ENCODE measurements at places on chromosomes 2 and 18.

- DNase-seq = no peak
These were observed 264.5 kb downstream of the RND3 start for GRCh38 chr2:150222942-150223341.

- DNase-seq = no peak
These were observed 110.5 kb downstream of the DYSF start for GRCh38 chr2:71563872-71564271.

GRCh38 chr2:43486603-43487002, 109.2 kb downstream of the THADA start:
- DNase-seq = no peak

- DNase-seq = no peak
These were observed 199.7 kb downstream of the PIEZO2 start for GRCh38 chr18:10949655-10950054.

- DNase-seq = no peak
These were observed 40.6 kb upstream of the ANXA4 start for GRCh38 chr2:69701100-69701945.

- DNase-seq = no peak
These were observed 38.8 kb downstream of the LBH start for GRCh38 chr2:30270166-30270565.

DNA sequence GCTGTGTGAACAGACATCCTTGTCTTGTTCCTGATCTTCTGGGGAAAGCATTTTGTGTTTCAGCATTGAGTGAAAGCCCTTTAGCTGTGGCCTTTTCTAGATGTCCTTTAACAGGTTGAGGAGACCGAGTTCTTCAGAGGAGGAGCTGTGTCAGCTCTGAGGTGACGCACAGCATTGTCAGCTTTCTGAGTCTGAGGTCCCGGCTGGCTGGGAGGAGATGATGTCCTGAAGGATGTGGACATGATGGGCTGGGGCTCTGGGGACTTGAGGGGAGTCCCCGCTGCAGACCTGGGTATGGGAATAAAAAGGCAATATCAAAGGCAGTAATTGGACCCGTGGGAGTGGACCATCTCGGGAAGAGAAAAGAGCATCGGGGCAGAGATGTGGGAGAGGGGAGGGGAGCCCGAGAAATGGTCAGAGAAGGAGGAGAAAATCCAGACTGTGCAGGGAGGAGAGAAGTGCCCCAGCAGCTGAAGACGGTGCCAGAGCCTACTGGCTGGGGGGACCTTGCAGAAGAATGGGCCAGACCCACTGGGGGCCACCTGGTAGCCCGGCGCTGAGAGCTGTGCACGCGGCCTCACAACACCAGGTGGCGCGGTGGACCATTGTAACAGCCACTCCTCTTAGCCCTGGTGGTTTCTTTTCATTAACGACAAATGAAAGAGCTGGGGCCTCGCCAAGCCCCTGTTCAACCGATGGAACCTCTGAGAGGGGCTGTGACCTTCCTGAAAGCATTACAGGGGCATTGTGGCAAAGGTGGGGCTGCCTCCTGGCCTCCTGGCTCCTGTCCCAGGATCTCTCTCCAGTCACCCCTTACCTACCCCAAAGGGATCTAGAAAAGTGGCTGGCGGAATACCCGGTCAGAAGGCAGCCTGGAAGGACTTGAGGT, 61.6 kb downstream of the ST3GAL5 start:
- peak; percentile 60 for DNase-seq

GRCh38 chr2:38409156-38410102, 32.4 kb upstream of the ATL2 start:
- DNase-seq = no peak

DNA sequence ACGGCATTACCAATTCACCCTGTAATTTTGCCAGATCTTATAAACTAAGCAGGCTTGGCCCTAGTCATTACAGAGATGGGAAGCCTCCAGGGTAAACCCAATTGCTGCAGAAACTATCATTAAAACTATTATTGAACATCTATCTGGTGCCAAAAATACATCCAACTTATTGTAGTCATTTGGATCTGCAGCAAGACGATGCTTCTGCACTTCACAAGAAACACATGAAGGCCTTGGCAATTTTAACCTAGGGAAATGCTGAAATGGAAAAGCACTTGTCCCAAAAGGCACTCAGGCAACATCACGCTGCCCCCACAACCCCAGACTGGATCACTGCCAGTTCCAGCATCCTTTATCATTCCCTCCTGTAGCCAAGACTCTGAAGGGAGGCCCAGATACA, 85.3 kb upstream of the ACVR2A start:
- DNase-seq = no peak

GRCh38 chr2:220855296-220855695, 716.8 kb downstream of the EPHA4 start:
- peak; percentile 24 for DNase-seq

- no peak for DNase-seq
These were observed 9.4 kb downstream of the NEU4 start for GRCh38 chr2:241818229-241818942.

- DNase-seq = no peak
These were observed 69.2 kb upstream of the LRATD1 start for GRCh38 chr2:14563324-14563723.

- DNase-seq = no peak
These were observed 34.1 kb downstream of the ODC1 start for GRCh38 chr2:10413991-10414451.

- DNase-seq = no peak
These were observed 18.3 kb upstream of the MAP4K4 start for GRCh38 chr2:101679037-101679726.

GRCh38 chr2:118858485-118859156, 11.2 kb upstream of the EN1 start:
- no peak for DNase-seq

- DNase-seq = no peak
These were observed 19.4 kb downstream of the CDH20 start for GRCh38 chr18:61352611-61353010.

GRCh38 chr2:68251855-68252399, 405 bp downstream of the PPP3R1 start:
- DNase-seq = no peak
